ENCODE measurements at places on chromosomes 16 and 17.

DNA sequence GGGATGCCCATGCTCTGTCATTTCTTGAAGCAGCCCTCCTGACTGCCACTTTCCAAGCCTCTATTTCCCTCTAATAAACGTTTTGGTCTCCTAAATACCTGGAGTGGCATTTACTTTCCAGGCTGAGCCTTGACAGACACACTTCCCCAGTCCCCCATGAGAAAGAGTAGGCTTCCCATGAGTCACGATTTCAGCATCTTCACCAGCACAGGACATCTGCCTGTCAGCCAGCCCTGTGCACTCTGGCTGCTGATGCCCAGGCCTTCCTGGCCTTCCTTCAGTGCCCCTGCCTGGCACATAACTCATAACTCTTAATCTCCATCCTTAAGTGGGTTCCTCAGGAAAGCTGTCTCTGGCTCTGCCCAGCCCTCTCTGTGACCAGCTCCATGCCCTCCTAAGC lies 30.8 kb upstream of the GAS7 start:
- DNase-seq: no peak

DNA sequence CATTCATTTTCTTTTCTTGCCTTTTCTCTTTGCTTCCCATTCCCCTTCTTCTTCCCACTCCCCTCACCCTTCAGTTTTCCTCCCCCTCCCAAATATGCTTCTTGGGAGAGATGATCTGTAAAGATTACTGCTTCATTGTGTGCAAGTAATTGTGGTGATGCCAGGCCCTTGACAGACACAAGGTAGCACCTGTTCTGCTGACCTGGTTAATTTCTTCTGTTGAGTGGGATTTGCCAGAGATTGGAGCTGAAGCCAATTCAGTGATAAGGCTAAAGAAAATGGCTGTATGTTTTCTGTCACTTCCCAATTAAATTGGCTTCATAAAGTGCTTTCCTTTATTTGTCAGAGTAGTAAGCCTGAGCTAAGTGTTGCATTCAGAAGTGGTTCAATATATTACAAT lies 44.5 kb downstream of the AATF start:
- no peak for DNase-seq

- no peak for DNase-seq
Measured at GRCh38 chr16:73252446-73252845, 204.5 kb upstream of the ZFHX3 start.

GRCh38 chr17:58507123-58507634 lies 7.3 kb downstream of the MTMR4 start:
- no peak for DNase-seq

- no peak for DNase-seq
Measured at GRCh38 chr16:87123356-87124001, 193.7 kb downstream of the C16orf95 start.

- DNase-seq: no peak
Measured at GRCh38 chr16:23357761-23358290, 55.7 kb downstream of the SCNN1B start.

DNA sequence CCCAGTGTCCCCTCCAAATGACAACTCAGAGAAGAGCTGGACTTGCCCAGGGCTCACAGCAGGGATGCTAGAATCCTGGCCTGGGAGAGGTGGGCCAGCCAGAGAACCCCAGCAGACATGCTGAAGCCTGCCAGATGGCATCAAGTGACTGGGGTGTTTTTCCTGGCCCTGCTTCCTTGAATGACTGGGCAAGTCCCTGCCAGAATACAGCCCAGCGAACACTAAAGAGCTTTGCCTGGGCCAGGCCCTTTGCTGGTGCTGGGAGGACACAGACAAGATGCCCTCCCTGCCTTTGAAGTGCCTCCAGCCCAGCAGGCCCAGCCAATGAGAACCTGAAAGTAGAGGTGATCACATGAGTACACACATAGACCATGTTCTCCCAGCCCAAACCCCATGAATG lies 11.5 kb downstream of the ZNF319 start:
- DNase-seq: peak; percentile 22

DNA sequence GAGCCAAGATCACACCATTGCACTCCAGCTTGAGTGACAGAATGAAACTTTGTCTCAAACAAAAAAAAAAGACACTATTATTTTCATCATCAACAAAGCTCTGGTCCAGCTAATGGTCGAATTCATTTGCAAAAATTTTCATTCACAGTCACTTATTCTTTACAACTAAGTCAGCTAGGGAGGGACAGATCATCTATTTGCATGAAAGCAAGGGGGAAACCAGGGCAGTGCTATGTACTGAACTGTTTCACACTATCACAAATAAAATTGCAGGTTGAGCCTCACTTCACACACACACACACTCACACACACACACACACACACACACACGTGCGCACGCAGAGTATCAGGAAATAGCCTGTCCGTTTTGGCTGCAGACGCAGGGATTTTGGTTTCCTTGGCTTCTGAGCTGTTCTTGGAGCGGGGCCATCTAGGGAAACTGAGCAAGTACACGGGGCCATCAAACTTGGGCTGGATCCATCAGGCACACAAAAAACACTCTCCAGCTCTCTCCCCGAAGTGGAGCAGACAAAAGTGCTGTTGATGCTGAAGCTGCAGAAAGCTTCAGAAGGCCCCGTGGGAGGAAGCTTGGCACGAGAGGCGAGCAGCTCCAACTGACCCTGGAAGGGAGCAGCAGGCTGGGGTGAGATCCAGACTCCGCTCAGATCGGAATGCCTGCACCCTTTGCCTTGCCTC lies 44.3 kb upstream of the HELZ start:
- DNase-seq: peak; percentile 88

Measured in tongue (tissue), 3 donors.